Suprapubic skin (tissue), 4 donors: ENCODE measurements at places on chromosomes 6 and 20. TPM values are rescaled to one million over a fixed set of nuclear protein-coding genes. Genes with fewer than 3 reads are reported as not detected.

The PPP1R3G gene
- total RNA-seq, result 0.79 TPM

GRCh38 chr6:160337301-160337700 is 10.9 kb upstream of the SLC22A3 start:
- H3K4me3 ChIP-seq, result no peak overlapping the region
- DNase-seq, result no peak
- H3K36me3 ChIP-seq, result no peaks in the 10 kb centered on the region
- H3K27ac ChIP-seq, result no peak overlapping the region
- H3K4me1 ChIP-seq, result no peaks in the 10 kb centered on the region

DNA sequence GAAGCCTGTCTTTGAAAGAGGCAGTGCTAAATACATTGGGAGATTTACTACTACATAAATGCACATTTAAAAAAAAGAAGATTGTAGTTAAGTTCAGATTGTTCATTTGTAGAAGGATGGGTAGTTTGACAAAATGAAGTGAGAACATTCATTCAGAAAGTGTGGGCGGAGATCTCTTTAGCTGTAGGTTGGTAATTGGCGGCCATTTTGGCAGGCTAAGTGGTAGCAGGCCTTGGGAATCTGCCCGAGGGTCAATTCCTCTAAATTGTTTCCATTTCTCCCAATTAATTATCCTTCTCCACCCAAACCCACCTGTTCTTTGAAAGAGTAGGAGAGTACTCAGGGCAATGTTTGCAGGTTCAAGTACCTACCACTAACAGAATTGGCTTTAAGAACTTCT is 17.9 kb downstream of the SOX4 start:
- H3K27ac ChIP-seq, result no peak overlapping the region
- peaks cover 3% of the 10 kb centered on the region for H3K4me1 ChIP-seq
- no peaks in the 10 kb centered on the region for H3K27me3 ChIP-seq
- H3K36me3 ChIP-seq, result no peaks in the 10 kb centered on the region
- no peak overlapping the region for H3K4me3 ChIP-seq

DNA sequence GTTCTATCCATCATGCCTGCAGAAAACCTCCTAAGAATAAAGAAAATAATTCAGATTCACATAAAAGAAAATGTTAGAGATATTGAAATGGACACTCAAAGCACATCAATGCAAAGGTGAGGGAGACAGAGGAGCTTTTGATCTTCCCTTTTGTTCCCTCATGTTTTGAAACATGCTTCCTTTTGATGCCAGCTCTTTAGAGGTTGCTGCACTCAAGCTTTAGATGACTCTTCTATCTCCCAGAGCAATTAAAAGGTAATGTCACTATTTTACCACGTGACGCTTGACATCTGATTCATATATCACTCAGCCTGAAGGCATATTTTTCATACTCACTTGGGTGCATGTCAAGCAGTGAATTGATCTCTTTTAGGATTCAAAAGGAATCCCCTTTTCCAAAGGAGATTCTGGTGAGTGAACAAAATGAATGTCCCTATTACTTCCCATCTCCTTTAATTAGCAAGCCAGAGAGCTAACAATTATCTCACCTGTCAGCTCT is 1026.7 kb downstream of the KIF16B start:
- H3K27ac ChIP-seq, result no peak overlapping the region
- DNase-seq, result no peak
- H3K4me1 ChIP-seq, result no peaks in the 10 kb centered on the region
- no peaks in the 10 kb centered on the region for H3K27me3 ChIP-seq

GRCh38 chr6:136611133-136611532 is 60.9 kb upstream of the MAP7 start:
- H3K27me3 ChIP-seq, result no peaks in the 10 kb centered on the region
- DNase-seq, result no peak
- no peak overlapping the region for H3K4me3 ChIP-seq
- peaks cover 36% of the 10 kb centered on the region for H3K4me1 ChIP-seq

- H3K27me3 ChIP-seq, result no peaks in the 10 kb centered on the region
- H3K36me3 ChIP-seq, result peaks cover 8% of the 10 kb centered on the region
- no peak for DNase-seq
- no peak overlapping the region for H3K27ac ChIP-seq
- no peak overlapping the region for H3K4me3 ChIP-seq
- H3K4me1 ChIP-seq, result no peaks in the 10 kb centered on the region
These were observed 31.2 kb downstream of the FASTKD5 start for GRCh38 chr20:3128275-3128984.

DNA sequence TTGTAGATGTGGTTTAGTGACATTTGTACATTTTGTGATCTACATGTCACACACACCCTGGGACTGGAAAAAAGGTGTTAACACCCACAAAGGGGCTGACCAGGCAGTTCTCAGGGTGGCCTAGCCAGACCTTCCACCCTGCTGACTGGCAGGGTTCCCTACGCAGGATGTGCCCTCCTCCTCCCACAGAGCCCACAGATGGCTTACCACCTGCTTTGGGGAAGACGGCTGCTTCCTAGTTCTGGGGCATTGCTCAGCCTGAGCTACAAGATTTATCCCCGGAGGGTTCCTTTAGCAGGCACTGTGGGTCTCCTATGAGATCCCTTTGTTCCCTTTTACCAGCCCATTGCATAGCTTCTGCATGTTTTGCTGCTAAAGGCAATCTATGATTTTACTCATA is 35.1 kb downstream of the SNAP25 start:
- no peaks in the 10 kb centered on the region for H3K4me1 ChIP-seq
- H3K4me3 ChIP-seq, result no peak overlapping the region
- no peaks in the 10 kb centered on the region for H3K36me3 ChIP-seq
- no peak for DNase-seq
- no peaks in the 10 kb centered on the region for H3K27me3 ChIP-seq

GRCh38 chr6:11129908-11130565 is 18.5 kb upstream of the ERVFRD-1 start:
- H3K27me3 ChIP-seq, result no peaks in the 10 kb centered on the region
- no peak overlapping the region for H3K4me3 ChIP-seq
- peaks cover 10% of the 10 kb centered on the region for H3K4me1 ChIP-seq
- no peak overlapping the region for H3K27ac ChIP-seq
- peaks cover 2% of the 10 kb centered on the region for H3K36me3 ChIP-seq
